ENCODE measurements at places on chromosomes 1 and 21. TPM values are rescaled to one million over a fixed set of nuclear protein-coding genes. Genes with fewer than 3 reads are reported as not detected.

The S100A7 gene
- not detected for total RNA-seq

The OR10Z1 gene
- not detected for total RNA-seq

- no peak for DNase-seq
These were observed 15.3 kb downstream of the TOMM20 start for GRCh38 chr1:235113183-235113917.

- no peak for DNase-seq
These were observed 144.8 kb upstream of the SLC35F3 start for GRCh38 chr1:233759665-233760064.

GRCh38 chr1:109579491-109579890 lies 31.1 kb downstream of the GNAI3 start:
- DNase-seq: no peak

DNA sequence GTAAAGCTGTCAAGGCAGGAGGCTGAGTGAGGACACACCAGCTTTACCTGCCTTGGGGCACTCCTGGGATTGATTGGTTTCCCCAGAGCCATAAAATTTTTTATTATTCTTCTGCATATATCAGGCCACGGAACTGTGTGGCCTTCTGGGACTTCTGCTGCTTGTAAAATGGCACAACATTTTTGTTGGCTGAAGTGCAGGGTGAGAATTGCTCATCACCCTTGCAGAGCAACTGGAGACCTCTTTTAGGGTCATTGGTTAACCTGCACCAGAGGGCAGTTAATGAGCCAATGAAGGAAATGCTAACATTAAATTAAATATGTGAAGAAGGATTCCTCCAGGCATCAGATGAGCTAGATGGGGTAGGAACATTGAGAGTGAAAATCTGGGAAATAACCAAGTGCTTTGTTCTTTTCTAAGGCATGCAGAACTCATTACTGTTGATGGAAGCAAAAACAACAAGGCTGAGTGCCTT lies 87.7 kb downstream of the LTN1 start:
- DNase-seq: no peak

GRCh38 chr1:17462669-17463068 lies 23.2 kb upstream of the RCC2 start:
- no peak for DNase-seq

DNA sequence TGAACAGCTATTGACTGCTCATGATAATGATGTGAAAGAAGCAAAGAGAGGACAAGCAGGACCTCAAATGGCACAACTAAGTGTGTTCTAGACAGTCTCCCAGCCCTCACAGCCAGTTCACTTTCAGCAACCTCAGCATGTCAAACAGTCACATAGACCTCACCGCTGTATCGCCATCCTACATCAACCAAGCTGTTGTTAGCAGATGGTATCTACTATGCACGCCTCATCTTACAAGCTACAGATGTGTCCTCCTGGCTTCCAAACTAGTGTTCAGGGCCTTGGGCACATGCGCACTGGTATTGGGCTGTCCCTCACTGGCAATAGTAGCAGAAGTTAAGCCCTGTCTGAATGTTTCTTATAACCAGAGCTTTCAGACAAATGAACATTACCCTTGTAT lies 28.4 kb downstream of the EVI5 start:
- no peak for DNase-seq

DNA sequence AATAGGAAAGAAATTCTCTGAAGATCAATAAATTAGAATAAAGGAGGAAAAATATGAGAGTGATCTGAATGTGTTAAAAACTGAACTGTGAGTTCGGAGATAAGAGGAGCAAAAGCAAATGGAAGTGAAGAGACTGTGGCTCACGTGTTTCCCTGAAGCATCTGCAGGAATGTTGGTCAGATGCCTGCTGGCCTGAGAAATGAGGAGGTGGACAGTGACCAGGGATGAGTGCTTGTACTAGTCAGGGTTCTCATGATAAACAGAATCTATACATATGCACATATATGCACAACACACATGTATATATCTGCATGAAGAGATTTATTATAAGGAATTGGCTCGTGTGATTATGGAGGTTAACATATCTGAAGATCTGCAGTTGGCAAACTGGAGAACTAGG lies 103.4 kb upstream of the TIAM1 start:
- DNase-seq: no peak

DNA sequence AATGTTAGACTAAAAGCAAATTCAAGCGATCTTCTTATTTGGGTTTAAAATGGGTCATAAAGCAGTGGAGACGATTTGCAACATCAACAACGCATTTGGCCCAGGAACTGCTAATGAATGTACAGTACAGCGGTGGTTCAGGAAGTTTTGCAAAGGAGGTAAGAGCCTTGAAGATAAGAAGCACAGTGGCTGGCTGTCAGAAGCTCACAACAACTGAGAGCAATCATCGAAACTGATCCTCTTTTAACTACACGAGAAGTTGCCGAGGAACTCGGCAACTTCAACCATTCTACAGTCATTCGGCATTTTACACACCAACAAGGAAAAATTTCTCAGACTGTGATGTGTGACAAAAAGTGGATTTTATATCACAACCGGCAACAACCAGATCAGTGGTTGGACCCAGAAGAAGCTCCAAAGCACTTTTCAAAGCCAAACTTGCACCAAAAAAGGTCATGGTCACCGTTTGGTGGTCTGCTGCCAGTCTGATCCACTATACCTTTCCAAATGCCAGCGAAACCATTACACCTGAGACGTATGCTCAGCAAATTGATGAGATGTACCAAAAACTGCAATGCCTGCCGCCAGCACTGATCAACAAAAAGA lies 47.9 kb downstream of the ASH1L start:
- DNase-seq: no peak

GRCh38 chr1:2428490-2428889 lies 16.1 kb upstream of the PEX10 start:
- no peak for DNase-seq
